ENCODE measurements at places on chromosomes 1 and 21. TPM values are rescaled to one million over a fixed set of nuclear protein-coding genes. Genes with fewer than 3 reads are reported as not detected.

Gene PEX11B
- total RNA-seq = 24.9 TPM

Gene KRTAP22-2
- not detected for total RNA-seq

Gene NID1
- total RNA-seq = 0.32 TPM

Gene CNKSR1
- total RNA-seq = 1.9 TPM

Gene BARHL2
- total RNA-seq = not detected

Gene ZC3H12A
- 219 TPM for total RNA-seq

Gene FAM78B
- total RNA-seq = not detected

Gene FCER1G
- total RNA-seq = 259 TPM

Gene ADCY10
- 0.42 TPM for total RNA-seq

Gene KCNA2
- total RNA-seq = 0.26 TPM

Gene SH2D1B
- 133 TPM for total RNA-seq

Gene LCE1D
- total RNA-seq = not detected

Gene LAX1
- total RNA-seq = 41.2 TPM

Gene NFASC
- total RNA-seq = not detected

Gene LCE2B
- not detected for total RNA-seq

All from natural killer cell (primary cell).